Spinal cord (tissue), 10 donors: ENCODE measurements at places on chromosomes 7 and 10. TPM values are rescaled to one million over a fixed set of nuclear protein-coding genes. Genes with fewer than 3 reads are reported as not detected.

Gene VENTX
- 0.06 TPM for total RNA-seq

Gene NCF1
- total RNA-seq: 0.77 TPM

Gene PNLIP
- 0.11 TPM for total RNA-seq

Gene MBL2
- total RNA-seq: not detected
